H7 (cell line): ENCODE measurements at places on chromosomes 3 and 15.

DNA sequence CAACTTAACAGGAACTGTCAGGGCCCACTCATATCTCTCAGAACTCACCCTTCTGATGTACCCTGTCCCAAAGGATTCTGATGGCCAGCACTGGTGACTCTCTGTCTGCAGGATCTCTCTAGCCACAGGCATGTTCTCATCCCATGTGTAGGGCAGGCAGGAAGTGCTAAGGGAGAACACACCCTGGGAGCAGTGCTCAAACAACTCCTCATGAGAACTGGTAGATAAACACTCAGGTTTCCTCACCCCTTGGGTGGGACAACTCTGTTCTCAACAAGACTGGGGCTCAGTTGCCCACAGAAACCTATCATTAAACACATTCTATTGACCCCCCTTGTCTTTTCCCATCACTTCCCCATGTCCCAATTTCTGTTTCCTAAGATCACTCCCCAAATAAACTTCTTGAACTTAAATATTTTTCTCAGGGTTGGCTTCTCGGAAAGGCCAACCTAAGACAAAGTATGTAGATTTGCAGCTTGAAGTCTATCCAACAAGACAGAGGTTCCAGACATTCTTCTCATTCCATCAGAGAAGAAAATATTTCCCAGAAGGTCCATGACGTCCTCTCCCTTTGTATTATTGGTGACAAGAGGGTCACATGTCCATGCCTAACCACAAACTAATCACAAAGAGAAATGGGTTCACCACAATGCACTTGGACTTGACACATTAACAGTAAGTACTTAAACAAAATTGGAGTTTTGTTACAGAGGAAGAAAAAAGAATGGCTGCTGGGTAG is 276.6 kb upstream of the GADL1 start:
- no peak for DNase-seq

GRCh38 chr15:49134683-49135341 is 20.6 kb downstream of the COPS2 start:
- DNase-seq = no peak

GRCh38 chr3:58066842-58067241 is 58.6 kb downstream of the FLNB start:
- no peak for DNase-seq

DNA sequence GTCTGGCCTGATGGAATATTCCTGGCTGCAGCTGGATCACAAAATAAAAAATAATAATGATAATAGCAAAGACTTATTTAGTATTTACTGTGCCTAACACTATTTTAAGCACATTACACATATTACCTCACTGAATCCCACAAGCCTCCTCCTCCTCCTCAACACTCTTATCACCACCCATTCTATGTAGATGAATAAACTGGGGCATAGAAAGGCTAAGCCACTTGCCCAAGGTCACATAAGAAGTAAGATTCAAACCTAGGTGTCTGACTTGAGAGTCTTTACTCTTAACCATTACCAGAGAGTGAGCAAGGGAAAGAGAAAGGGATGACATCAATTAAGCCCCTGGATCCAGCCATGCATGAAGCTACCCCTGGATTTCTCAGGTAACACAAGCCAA is 493.1 kb downstream of the SHQ1 start:
- no peak for DNase-seq

DNA sequence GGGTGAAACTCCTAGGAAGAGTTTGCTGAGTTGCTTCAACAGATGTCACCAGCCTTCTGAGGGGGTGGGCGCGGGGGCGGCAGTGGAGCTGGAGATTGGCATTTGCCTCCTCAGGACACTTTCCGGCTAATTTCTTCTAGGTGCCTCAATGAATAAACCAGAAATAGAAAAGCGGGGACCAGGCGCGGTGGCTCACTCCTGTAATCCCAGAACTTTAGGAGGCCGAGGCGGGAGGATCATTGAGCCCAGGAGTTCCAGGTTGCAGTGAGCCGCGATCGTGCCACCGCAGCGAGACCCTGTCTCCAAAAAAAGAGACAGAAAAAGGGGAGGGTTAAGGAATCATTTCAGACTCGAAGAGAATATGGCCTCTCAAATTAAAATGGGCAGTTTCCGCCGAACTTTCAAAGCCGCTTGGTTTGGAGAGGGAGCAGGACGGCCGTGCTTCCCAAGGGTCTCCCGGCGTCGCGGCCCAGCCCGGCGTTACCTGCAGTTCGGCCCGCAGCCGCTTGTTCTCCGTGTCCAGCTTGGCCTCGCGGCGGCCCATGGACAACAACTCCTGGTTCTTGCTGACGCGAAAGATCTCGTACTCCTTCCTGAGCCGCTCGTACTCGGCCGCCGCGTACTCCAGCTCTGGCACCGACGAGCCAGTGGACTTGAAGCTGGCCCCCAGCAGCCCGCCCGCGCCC is 587 bp downstream of the NPHP3 start:
- DNase-seq = no peak

- no peak for DNase-seq
Measured at GRCh38 chr15:33424025-33424424, 113.3 kb downstream of the RYR3 start.

- DNase-seq = no peak
Measured at GRCh38 chr3:73664389-73664788, 39.6 kb upstream of the PDZRN3 start.

DNA sequence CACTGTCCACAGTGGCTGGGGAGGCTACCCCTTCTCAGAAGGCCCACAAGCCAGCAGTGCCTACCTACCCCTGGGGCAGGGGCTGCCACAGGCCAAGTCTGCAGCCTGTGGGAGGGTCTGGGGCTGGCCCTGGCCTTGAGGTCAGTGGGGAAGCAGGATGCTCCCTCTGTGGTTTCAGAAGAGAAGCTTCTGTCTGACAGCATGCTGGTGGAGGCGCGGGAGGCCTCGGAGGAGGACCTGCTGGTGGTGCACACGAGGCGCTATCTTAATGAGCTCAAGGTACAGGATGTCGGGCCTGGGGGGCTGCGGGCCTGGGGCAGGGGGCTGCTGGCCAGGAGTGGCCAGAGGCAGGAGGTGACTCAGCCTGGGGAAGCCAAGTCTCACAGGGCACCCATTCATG is 3.2 kb downstream of the HDAC11 start:
- no peak for DNase-seq

DNA sequence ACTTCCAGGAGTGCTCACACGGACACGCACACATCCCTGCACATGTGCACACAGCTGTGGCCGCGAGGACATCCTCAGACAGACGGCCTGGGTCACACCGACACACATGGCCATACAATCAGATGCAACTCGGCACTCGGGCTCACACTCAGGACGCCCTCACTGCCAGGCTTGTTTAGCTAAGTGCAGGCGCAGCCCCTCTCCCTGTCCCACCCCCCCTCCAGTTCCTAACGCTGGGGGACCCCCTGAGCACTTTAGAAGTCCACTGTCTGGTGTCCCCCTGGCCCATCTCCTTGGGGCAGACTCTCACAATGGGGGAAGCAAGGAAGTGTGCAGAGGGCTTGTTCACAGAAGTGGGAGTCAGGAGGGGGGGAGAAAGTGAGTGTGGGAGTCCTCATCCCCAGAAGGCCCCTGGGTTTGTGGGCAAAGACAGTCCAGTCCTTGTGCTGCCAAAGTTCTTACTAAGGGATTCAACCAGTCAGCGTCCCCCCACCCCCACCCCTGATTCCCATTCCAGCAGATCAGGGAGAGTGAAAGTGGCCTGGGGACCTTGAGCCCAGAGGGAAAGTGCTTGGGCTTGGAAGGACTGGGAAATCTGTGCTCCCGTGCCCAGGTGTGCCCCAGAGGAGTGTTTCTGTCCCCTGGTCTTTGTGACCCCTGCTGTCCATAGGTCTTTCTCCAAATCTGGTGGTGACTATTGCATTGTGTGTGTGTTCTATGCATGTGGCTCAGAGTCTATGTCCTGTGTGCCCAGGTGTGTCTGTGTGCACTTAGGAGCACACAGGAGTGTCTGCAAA is 767 bp upstream of the GATA2 start:
- DNase-seq = peak; percentile 64

DNA sequence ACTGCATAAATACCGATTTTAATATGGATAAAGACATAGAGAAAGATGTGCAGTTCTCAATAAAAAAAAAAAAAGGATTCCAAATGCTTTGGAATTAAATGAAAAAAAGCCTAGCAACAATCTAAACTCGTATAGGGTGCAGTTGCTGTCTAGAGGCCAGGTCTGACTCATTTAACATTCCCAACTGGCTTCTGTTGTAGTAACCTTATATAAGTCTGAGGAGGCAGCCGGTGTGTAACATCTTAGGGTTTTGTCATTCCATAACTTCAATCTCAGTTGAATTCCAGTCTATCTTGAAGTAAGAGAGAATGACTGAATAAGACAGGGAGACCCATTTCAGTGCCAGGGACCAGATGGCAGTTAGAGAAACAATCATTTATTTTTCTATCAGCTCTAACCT is 6.5 kb downstream of the PDCD10 start:
- DNase-seq = no peak

DNA sequence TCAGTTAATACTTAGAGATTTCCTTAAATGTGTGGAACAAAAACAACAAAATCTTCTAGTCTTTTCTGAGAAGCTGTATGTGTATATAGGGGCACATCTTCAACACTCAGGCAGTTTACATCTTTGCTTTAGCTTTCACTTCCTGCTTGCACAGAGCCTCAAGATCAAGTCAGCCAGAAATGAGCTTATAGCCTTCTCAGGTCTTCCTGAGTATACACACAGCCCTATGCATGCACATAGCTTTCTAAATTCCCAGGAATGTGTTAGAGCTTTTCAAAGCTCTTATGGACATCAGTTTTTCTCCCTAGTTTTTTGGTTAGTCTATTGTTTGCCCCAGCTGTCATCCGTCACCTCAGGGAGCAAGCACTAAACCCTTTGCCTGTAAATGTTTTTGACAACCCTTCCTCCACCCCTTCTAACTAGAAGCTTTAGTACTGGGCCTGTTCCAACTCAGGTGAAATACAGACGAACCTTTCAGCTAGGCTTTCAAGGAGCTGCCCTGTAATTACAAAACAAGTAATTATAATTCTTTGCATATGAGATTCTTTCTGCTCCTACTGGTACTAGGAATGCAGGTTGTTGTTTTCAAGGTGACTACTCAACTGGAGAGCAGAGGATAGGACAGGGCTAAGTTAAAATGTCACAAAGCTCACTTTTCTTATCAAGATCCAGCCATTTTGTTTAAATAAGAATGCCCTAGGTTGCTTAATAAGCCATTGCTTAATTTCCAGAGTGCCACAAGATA is 22.6 kb upstream of the MTMR10 start:
- DNase-seq = no peak

GRCh38 chr3:20340324-20340928 is 154.4 kb upstream of the SGO1 start:
- peak; percentile 49 for DNase-seq

DNA sequence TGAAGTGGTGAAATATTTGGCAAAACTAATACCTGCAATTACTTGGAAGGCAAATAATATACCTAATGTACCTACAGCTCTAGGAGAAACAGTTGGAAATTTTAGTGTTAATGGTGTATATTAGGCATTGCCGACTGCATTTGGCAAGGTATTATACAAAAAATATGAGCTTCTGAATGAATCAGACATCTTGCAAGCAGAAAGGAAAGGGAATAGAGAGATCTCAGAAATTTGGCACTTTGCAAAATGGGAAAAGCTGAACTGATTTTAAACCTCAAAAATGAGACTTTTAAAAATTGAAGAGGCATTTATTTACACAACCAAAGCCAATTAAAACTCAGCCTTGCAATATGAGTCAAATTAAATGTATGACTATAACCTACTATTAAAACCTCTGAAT is 40.2 kb upstream of the C15orf61 start:
- no peak for DNase-seq

GRCh38 chr15:48579945-48580671 is 65.4 kb downstream of the FBN1 start:
- DNase-seq = no peak

GRCh38 chr3:12142476-12142875 is 16.2 kb downstream of the TIMP4 start:
- no peak for DNase-seq

GRCh38 chr3:168416446-168416845 is 320.7 kb upstream of the GOLIM4 start:
- no peak for DNase-seq

DNA sequence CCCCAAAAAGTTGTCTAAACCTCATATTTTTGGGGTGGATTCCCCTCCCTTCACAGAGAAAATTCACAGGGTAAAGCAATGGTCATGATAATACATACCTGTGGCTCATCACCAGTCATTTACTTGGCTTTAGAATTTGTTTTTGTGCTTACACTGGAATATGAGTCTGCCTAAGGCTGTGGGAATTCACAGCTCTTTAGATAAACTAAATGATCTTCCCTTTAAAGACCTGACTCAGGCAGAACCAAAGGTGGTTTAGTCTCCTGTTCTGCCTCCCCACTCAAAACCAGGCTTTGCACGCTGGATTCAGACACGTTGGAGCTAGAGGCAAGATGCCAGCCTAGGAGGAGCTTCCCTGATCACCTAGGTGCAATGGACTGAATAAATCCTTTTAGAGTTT is 40.3 kb upstream of the BNC1 start:
- DNase-seq = no peak

DNA sequence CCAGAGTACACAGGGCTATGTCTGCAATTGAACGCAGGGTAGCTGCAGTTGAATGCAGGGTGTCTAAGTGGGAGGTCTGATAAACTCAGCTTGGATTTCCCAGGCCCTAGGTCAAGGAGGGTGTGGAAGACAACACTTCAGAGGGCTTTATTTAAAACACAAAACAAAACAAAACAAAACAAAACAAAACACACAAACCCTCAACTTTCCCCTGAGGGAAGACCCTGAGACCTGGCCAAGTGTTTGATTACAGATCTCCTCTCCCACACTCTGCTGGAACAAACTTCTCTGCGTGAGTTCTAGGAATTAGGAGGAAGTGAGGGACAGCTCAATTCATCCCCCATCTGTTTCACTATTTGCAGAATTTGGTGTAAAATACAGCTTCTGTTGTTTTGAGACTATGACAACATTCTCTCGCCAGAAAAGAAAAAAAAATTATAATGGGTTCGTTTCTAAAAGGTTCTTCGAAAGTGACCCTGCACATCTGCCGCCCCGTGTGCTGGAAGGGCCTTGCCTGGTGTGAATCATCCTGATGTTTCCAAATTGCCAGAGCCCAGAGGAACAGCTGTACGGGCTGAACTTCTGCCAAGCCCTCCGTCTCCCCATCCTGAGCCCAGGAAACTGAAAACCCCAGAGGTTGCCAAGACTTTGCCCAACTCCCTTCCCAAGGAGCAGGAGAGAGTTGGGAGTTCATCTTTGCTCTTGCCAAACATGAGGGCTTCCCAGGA is 73.3 kb upstream of the RAD18 start:
- DNase-seq = no peak

GRCh38 chr3:141441381-141442364 is 45.2 kb upstream of the RASA2 start:
- peak; percentile 65 for DNase-seq

DNA sequence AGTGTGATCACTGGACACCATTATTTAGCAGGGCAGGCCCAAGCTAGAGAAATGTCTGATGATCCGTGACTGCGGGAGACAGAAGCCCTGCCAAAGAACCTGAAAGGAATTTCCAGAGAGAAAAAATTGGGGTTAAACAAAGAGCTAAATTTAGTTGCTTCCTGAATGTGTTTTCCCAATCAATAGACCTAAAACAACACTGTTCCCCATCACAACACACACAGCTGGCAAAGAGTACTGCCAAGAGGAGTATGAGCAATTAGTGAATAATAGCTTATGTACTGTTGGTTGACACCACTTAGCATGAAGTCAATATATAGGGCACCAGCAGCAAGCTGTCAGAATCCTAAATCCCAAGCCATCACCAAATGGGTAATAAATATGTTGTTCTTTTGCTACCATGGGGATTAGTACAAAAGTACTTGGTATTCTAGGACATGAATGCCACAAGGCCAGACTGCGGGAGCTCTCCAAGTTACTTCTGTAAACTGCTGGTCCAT is 35.7 kb downstream of the CLK3 start:
- DNase-seq = no peak

GRCh38 chr3:65837604-65838003 is 201.1 kb downstream of the MAGI1 start:
- DNase-seq = no peak
